ENCODE measurements at places on chromosomes 4 and X. TPM values are rescaled to one million over a fixed set of nuclear protein-coding genes. Genes with fewer than 3 reads are reported as not detected.

Gene PDLIM3
- polyA plus RNA-seq = 5.5 TPM

DNA sequence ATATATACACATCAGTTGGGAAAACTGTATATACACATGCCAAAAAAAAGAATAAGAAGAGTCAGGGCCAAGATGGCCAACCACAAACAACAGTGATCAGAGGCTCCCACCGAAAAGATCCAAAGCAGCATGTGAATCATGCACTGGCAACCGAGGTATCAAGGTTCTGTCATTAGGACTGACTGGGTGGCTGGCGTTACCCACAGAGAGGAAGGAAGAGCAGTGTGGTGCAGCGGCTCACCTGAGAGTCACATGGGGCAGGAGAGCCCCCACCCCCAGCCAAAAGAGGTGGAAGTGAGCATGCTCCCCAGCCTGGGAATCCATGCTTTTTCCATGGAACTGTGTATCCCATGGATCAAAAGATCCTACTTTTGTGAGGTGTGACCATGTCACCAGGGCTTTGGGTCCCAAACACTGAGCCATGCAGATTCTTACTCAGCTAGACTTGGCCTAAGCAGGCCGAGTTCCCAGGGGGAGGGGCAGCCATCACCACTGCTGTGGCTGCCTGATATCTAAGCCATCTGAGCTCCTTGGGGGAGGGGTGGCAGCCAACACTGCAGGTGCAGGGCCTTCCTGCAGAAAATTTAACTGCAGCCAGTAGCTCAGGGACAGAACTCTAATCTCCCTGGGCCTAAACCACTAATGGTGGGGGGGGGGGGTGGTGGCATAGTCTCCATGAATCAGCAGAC is 52.8 kb downstream of the P2RY10 start:
- no peak for DNase-seq

DNA sequence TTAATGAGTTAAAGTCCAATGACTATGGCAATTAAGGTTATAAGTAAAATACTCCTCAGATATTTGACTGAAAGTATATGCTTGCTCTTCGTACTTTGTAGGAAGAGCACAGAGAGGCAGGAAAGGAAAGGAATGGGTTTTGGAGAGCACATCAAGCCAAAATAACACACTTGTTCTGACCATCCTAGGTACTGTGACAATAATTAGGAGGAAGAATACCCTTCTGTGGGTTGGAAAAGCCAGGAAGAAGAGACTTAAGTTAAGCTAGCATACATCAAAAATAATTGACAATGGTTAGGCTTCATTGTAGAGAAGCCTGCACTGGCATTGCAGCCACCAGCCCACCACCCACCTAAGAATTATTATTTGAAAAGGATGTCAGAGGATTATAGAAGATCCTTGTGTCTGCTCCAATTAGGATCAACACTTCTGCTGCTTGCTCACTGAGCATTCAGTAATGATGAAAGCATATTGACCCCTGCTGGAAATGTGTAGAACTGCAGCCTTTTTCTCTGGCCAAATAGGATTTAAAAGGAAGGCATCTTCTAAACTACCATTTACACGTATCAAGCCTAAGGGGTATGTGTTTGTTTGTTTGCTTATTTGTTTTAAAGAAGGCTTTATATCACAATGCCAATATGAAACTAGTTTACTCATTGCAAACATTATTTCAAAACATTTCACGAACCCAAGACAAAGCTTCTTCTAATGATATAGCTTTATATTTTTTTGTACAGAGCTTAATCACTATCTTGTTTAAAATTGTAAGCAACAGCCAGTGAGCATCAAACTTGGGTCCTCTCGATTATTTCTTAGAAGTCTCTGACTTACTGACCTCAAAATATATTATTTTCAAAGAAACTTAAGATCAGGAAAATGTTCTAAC is 286.2 kb upstream of the TET2 start:
- DNase-seq = peak; percentile 57

DNA sequence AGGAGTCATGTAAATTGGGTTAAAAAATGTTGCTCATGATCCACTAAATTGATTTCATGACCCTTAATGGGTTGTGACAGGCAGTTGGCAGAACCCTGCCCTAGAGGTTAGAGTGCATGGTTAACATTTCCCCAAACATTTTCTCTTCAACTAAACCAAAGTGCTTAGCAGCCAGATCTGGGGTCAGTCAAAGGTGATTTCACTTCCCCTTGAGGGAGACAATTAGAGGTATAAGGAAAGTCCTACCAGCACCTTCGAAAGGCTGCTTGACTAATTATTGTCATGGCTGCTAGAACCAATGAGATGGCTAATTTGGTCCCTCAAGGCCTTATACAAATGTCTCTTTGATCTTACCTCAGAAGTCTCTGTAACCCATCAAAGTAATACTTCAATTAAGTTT is 30.9 kb upstream of the INTS6L start:
- DNase-seq = no peak

GRCh38 chrX:119607018-119607389 is 780 bp upstream of the NKRF start:
- no peak for DNase-seq

GRCh38 chrX:13087322-13088155 is 43.1 kb upstream of the FAM9C start:
- no peak for DNase-seq

DNA sequence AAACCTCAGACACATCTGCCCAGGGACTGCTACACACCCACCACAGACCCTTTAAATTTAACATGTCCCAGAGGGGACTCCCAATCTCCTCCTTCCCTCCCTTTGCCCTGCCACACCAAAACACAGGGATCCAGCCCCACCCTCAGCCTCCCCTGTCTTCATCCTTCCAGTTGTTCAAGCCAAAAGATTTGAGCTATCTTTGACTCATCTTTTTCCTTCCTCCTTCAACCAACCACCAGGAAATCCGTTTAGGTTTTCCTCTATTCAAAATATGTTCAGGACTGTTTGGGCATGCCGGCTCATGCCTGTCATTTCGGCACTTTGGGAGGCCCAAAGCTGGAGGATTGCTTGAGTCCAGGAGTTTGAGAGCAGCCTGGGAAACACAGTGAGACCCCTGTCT is 6.9 kb upstream of the STK32B start:
- no peak for DNase-seq

GRCh38 chrX:118526149-118526548 is 30.5 kb downstream of the DOCK11 start:
- DNase-seq = no peak

- no peak for DNase-seq
These were observed 2308.1 kb upstream of the AGA start for GRCh38 chr4:179750374-179750773.

DNA sequence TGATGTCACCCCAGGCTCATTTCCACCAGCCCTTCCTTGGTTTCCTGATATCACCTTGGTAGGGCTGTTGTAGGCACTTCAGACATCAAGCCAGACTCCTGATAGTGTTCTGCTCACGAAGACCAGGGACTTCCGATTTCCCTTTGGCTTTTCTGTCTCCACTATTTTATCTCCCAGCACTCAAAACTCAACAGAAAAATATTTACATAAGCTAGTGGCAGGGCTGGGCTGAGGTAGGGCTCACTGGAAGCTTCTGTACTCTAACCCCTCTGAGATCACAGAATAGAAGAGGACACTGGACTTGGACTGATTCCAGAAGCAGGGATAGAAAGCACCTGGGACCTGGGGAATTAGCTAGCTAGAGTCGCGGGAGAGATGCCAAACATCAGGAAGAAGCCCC is 34.4 kb upstream of the EFNB1 start:
- no peak for DNase-seq
